ENCODE measurements at places on chromosomes 13 and 19.

GRCh38 chr19:38809592-38810252 lies 3.0 kb downstream of the LGALS4 start:
- no peak for DNase-seq

GRCh38 chr13:43766725-43767124 lies 20.0 kb downstream of the ENOX1 start:
- DNase-seq, result peak; percentile 70

DNA sequence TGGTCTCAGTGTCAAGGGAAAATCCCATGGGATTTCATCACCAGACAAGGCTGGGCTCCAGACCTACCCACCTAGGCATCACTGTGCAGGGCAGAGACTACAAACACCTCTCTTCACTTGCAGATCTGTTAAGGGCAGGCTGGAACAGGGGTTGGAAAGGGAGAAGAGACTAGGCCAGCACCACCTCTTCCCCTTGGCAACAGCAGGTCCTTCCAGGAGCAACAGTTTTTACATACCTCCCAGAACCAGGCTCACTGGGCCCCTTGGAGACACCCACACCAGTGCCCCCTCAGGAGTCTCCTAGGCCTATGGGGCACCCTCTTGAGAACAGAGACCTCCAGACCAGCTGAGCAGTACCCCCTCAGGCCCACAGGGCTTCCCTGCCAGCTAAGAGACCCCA lies 2.5 kb upstream of the UBE2M start:
- no peak for DNase-seq

GRCh38 chr13:71967990-71968389 lies 101.0 kb upstream of the DACH1 start:
- no peak for DNase-seq

DNA sequence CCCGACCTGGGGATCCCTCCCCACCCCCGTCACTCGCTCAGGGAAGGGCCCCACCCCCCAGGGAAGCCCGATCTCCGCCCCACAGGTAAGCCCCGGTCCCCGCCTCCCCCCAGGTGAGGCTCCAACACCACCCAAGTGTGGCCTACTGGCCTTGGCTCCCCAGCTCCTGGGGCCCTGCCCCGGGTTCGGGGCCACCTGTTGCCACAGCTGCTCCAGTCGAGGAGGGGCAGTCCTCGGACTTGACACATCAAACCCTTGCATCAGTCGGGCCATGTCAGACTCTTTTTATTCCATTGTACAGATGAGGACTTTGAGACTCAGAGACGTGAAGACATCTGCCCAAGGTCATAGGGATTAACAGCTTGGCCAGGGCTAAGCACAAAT lies 512 bp downstream of the CC2D1A start:
- DNase-seq, result peak; percentile 30

- no peak for DNase-seq
Observed at GRCh38 chr13:97120976-97121375, 101.2 kb upstream of the MBNL2 start.

GRCh38 chr19:55443824-55444480 lies 852 bp upstream of the SHISA7 start:
- no peak for DNase-seq

- DNase-seq, result no peak
Observed at GRCh38 chr13:99000137-99000536, 22.3 kb upstream of the DOCK9 start.

DNA sequence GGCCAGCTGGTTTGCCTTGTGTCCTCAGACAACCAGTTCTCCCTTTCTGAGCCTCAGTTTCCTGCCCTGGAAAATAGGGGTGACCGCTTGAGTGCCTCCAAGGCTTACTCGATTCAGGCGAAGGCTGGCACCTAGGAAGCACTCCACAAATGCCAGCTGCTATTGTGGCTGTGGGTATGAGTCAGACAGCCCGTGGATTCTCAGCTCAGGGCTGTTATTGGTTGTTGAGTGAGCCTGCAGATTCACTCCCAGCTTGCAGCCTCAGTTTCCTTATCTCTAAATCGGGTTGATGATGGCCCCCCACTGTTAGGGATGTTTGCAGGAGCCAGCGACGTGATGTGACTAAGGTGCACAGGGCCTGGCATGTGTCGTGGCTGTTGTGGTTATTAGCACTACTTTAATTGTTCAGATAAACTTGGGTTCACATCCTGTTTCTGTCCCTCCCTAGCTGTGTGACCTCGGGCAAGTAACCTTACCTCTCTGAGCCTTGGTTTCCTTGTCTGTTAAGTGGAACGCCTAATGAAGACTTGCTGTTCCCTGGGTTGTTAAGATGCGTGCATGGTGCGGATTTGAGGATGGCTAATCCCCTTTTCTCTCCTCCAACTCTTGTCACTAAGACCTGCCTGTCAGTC lies 2.4 kb downstream of the MARK4 start:
- DNase-seq, result no peak

GRCh38 chr13:94495806-94496205 lies 16.3 kb upstream of the DCT start:
- no peak for DNase-seq

- DNase-seq, result no peak
Observed at GRCh38 chr19:14102102-14102696, 11.6 kb upstream of the SAMD1 start.

GRCh38 chr13:112446347-112446861 lies 70.2 kb downstream of the SPACA7 start:
- no peak for DNase-seq

DNA sequence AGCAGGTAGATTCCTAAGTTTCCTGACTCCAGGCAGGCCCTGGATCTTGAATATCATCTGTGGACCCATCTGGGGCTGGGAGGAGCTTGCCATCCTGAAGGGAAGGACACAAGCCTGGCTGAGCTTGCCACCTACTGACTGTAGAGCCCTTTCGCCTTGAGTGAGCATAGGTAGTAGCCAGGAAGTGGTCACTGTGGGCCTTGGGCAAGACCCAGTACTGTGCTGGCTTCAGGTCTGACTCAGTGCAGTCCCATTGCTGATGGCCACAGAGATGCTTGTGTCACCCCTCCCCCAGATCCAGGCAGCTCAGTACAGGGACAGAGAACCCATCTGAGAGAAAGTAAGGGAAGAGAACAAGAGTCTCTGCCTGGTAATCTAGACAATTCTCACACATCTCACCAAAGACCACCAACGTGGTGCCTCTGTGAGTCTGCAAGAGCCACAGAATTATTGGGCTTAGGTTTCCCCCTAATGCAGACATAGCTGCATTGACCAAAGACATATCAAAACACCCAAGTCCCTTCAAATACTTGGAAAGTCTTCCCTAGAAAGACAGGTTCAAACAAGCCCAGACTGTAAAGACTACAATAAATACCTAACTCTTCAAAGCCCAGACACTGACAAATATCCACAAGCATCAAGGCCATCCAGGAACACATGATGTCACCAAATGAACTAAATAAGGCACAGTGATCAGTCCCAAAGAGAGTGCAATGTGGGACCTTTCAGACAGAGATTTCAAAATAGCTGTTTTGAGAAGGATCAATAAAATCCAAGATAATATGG lies 108.2 kb upstream of the WASF3 start:
- no peak for DNase-seq

DNA sequence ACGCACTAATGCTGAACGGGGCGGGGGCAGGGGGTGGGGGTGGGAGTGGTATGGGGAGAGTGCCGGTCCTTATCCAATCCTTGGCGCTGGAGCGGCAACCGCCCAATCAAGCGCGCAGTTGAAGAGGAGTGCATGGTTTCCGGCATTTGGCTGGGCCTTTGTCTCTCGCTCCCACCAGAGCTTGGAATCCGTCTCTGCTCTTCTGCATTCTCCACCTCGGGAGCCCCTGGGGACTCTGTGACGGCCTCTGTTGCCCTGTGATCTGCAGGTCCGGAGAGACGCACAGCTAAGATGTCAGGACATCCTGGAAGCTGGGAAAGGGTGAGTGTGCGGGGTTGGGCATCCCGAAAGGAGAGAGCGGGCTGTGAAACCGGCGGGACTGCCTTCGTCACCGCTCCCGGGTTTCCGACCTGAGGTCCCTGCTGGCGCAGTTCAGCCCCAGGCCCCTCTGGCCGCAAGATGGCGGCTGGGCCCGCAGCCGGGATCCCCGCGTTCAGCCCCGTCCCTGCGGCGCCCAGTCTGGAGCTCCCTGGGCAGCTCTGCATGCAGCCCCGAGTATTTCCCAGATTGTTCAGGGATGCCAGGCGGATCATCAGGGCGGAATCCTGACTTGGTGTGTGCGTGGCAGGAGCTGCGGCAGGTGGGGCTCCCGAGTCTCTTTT lies 53.6 kb upstream of the ZNF254 start:
- DNase-seq, result peak; percentile 95

- no peak for DNase-seq
Observed at GRCh38 chr13:106498158-106498557, 37.3 kb downstream of the EFNB2 start.

DNA sequence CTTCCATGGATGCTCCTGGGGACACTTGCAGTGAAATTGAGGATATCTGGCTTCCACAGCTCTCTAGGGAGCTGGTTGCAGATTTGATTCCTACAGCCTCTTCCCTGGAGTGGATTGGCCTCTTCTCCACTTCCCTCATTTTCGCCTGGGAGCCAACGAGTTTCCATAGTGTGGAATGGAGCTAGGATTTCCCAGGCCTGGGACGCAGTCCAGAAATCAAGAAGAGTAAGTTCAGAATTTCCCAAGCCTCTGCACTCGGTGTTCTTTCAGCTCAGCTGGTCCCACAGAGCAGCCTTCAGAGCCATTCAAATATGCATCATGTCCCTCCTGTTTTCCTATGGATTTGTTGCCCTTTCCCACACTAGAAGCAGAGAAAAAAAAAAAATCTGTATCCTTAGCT lies 68.2 kb downstream of the RAP2A start:
- no peak for DNase-seq

DNA sequence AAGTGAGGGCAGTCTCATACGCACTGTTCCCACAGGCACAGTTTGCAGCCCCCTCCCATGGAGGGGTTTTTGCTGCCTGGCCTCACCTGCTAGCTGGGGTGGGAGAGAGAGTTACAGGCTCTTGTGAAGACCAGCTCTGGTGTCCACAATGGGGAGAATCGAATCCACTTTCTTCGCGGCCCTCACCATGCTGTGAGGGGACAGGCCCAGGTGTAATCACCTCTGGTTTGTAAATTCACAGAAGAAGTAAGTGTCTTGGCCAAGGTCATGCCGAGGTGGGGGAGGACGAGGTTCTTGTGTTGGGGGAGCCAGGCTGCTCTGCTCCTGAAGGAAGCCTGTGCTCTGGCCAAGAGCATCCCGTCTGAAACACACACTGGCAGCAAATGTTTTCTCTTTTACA lies 39.5 kb downstream of the TEX29 start:
- no peak for DNase-seq

GRCh38 chr19:33449799-33450198 lies 71.8 kb downstream of the PEPD start:
- DNase-seq, result no peak

DNA sequence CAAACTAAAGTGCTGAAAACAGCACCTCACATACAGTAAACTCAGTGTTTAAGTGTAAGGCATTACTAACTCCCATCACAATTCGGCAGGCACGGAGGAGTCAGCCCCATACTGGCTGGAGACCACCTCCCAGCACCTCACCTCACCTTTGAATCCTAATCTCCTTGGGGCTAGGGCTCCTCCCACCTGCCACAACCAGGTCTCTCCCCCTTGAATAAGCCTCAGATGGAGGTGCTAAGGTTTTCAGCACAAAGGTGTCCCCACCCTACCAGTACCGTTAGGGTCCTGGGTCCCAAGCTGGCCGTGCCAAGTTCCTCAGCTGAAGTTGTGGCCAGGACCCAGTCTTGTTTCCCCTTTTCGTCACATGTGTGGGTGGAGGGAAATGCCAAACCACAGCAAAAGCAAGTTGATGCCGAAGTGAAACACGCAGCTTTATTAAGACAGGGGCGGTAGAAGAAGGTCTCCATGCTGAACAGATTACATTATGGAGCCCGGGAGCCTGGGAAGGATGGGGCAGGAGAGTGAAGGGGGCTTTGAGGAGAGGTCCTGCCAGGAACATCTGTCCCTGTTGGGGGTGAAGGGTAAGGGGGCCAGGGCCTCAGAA lies at the start of gene IGFLR1:
Gene IGFLR1, minus strand, starts transcription at position 332 of the 604 bp plus-strand sequence. CDS start 1,272 bp downstream, outside the sequence.
- DNase-seq, result no peak

DNA sequence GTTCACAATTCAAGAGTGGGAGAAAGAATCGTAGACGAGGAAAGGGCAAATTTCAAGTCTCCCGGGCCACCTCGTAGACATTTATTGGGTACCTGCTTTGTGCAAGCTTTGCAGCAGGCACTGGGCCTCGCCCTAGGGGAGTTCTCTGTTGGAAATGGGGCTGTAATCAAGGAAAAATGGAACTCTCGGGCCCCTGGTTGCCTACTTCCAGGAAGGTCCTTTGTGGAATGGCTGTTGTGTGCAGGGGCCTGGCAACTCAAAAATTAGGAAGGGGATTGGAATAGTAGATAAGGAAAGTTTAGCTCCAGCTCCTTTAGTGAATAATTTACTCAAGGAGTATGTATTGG lies 612 bp downstream of the ZNF526 start:
- DNase-seq, result no peak

DNA sequence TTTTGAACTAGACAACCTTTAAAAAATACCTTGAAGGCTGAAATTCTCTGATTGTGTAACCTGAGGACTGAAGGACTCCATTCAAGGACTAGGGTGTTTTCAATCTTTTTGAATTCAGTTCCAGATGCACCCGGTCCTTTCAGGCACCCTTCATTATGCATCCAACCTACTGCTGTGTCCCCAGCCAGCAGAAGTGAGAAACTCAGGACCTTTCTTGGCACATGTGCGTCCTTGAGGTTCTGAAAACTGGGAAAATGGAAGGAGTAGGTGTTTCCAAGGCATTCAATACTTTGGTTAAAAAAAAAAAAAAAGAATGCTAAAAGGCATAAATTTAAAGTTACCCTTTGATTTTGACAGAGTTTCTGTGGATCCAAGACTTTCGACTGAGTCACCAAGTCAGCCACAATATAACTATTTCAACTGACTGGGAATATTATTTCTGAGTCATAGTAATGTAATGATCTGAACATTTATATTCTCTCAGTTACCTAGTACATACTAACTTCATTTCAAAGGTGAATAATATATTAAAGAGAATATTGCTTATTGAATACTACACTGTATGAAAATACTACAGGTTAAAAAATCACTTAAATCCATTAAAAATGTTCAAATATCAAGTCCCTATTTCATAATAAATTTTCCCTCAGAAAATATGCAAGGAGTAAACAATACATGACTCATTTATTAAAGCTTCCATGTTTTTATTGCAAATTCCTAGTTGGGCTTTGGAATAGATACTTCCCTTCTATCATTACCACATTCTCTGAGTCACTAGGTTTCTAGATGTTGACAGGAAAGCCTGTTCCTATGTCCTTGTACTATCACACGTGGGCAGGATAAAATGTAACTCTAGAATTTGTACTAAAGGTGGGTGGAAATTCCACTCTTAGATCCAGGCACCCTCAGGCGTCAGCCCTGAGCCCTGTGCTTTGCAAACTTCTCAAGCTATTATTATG lies 2.4 kb upstream of the ITGBL1 start:
- DNase-seq, result no peak

Data from NCI-H1105 treated with DMSO at 0.1 percent for 48 hours (cell line).